Activated B cell treated with CpG ODN at 0.5 μM for 24 hours (primary cell): ENCODE measurements at places on chromosomes 13 and 19.

DNA sequence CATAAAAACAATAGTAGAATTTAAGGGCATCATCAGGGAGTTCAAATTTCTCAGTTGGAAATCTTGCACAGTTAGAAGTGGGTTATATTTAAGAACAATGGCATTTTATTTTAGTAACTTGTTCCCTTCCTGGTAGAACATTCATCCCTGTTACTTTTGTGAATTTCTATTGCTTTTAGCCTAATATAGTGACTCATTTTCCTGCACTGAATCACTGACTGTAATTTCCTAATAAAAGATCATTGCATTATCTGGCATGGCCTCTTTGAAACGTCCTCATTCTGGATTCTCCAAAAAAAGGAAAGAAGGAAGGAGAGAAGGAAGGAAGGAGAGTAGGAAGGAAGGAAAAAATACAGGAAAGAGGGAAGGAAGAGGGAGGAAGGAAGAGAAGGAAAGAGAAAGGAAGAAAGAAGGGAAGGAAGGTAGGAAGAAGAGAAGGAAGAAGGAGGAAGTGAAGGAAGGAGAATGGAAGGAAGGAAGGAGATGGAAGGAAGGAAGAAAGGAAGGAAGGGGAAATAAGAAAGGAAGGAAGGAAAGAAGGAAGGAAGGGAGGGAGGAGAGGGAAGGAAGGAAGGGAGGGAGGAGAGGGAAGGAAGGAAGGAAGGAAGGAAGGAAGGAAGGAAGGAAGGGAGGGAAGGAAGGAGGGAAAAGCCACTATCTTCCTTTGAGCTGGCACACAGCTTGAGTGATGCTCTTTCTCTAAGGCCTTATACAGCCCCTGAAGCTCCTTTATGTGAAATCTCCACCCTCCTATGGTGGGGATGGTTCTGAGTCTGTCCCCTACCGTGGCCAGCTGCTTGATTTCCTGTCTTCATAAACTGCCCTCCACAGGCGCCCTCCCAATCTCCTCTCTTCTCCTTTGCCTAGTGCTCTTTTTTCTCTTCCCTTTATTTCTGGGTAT, 29.8 kb upstream of the TM9SF2 start:
- no peak for DNase-seq

- DNase-seq, result no peak
These were observed 84.1 kb upstream of the FNDC3A start for GRCh38 chr13:48891586-48891985.

DNA sequence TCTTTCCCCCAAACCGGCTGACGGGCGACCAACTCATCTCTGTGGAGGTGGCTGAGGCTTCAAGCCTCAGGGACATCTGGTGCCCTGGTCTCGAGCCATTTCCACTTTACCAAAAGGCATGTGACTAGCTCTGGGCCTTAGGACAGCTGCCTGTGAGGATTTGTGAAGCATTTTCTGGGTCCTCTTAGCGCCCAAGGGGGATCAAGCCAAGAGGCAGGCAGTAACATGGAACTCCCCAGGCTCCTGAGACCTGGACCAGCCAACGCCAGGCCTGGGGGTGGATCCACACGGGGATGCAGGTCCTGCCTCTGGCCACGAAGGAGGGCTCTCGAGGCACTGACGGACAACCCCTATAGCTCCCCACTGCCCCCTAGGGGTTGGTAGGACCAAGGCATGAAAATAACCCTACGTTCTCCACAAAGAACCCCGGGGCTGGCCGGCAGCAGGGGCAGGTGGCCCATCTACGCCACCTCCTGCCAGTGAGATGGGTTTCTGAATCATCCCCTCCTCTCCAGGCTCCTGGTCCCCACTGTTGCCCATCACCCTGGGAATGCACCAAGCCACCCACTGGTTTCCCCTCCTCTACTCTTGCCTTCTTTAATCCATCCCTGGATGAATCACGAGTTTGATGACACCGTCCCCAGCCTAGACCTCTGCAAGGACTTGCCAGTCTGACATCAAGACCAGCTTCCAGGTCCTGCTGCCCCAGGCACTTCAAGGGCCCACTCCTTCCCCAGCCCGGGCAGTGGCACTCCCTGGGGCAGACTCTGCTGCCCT, 7.0 kb upstream of the MYDGF start:
- DNase-seq, result no peak

GRCh38 chr19:50722201-50723013, 757 bp upstream of the CLEC11A start:
- no peak for DNase-seq

DNA sequence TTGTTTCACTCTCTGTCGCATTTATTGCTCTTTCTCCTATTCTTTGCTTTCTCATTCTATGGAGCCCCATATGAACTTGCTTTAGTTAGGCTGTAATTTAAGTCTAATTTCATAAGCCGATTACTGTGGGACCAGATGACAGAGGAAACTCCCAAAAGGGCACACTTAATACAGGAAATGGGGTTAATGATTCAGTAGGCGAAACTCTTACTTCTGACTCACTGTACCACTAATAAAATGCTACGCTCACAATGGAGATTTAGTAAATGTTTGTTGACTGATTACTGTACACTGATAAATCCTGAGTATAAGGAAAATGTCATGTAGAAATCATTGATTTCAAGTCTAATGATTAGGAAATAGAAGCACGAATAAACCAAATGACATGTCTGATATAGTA, 276.4 kb downstream of the KLF5 start:
- no peak for DNase-seq

DNA sequence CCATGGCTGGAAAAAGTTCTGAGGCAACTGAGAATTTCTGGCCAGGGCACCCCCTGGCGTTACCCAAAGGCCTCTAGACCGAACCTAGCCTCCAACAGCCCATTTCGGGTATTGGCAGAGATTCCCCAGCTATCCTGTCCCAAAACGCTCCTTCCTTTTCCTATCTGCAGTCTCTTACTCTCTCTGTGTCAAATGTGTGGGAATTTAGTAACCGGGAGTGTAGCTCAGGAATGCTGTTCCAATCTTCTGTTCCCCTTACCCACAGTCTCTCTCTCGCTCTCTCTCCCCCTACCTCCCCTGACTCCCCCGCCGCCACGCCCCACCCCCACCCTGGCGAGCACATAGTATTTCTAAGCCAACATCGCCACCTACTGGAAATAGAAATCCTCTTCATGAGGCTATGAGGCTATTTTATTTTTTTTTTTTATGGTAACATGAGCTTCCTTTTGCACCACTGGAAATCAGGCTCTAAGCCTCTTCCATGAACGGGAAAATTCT, 27.0 kb downstream of the OXGR1 start:
- no peak for DNase-seq

GRCh38 chr19:10918359-10918758, 10.1 kb downstream of the YIPF2 start:
- no peak for DNase-seq

DNA sequence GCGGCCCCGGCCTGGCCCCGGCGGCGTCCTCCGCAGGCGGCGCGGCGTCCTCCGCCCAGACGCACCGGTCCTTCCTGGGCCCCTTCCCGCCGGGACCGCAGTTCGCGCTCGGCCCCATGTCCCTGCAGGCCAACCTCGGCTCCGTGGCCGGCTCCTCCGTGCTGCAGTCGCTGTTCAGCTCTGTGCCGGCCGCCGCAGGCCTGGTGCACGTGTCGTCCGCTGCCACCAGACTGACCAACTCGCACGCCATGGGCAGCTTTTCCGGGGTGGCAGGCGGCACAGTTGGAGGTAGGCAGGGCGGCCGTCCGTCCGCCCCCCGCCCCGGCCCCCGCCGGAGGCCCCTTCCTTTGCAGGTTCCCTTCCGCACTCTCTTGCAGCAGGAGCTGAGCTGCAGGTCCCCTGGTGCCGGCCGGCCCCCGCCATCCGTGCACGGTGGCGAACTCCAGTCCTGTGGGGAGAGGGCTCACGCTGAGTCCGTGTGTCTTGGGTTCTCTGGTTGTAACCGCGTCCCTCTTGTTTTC, 9.2 kb downstream of the PLEKHJ1 start:
- no peak for DNase-seq

DNA sequence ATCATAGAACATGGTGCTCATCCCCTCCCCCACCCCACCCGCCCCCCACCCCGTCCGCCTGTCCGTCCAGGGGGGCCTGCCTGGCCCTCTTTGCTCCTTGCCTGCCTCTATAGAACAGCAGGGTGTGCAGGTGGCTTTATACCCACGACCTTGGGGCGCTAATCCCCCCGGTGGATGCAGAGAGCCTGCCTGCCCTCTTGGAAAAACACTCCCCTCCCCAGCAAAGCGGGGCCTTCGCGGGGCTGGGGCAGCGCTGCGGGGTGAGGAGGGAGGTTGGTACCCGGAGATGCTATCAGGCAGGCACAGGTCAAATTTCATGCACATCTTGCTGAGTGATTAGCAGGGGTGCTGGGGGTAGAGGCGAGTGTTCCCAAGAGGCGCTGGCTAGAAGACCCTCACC, 21.9 kb downstream of the RFX1 start:
- no peak for DNase-seq
